Activated T-cell treated with anti-CD3 and anti-CD28 coated beads, Interleukin-2, amount 50 U/mL, for 72 hours (primary cell): ENCODE measurements at places on chromosomes 3 and 15. TPM values are rescaled to one million over a fixed set of nuclear protein-coding genes. Genes with fewer than 3 reads are reported as not detected.

DNA sequence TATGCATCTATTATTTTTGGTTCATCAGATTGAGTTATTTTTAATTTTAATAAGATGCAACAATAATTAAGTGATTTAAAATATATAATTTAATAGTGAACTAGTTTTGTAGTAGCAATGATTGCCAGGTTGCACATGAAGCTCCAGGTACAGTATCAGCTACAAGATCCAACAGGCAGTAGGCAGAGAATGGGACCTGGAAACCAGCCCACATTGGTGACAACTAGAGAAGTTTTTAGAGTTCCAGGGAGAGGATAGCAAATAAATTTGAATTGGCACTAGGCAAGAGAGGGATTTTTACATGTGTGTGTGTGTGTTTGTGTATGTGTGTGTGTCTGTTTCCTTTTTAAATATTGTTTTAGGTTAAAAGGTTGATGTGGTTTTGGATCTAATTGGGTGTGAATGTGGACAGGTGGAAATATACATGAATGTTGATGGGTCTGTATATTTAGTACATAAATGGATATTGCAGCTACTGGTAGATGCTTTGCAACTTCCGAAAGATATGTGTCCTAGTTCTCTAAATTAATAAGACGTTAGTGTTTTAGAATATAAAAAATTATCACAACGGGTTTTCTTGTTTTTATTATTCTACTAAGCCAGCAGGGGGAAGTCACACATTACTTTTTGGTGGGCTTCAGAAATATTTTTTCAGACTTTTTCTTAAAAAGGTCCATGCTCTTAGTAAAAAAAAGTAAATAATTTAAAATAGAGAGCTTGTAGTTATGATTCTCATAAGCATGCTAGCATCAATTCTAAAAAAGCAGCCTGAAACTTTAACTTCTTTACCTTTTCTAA is 110.1 kb upstream of the GBE1 start:
- no peak for DNase-seq

Gene EPHB3
- 0.12 TPM for total RNA-seq

GRCh38 chr3:73661265-73661664 is 36.5 kb upstream of the PDZRN3 start:
- no peak for DNase-seq

DNA sequence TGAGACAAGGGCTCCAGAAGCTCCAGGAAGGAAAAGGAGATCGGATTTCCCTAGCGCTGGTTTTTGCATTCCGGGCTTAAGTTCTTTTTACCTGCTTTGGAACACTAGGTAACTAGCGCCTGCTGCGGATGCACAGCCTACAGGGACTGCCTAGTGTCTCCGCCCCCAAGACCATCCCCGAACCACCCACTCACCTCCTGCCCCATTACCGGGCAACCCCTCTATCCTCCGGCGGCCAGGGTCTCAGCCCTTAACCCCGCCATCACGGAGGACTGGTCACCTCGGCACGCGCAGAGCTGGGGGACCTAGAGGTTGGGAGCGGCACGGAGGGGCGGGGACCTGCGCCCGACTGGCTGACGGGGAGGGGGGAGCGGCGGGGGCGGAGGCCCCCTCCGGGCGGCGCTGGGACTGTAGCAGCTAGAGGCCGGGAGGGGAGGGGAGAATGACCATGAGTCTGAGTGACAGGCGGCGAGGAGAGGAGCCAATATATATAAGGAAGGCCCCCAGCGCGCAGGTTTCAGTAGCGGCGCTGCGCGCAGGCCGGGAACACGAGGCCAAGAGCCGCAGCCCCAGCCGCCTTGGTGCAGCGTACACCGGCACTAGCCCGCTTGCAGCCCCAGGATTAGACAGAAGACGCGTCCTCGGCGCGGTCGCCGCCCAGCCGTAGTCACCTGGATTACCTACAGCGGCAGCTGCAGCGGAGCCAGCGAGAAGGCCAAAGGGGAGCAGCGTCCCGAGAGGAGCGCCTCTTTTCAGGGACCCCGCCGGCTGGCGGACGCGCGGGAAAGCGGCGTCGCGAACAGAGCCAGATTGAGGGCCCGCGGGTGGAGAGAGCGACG is at the start of gene DLL4:
TSS of gene DLL4 (plus strand) at position 520 of the 839 bp plus-strand sequence. CDS start 329 bp downstream, outside the sequence.
- DNase-seq: peak; percentile 39

Gene CILP
- 0.05 TPM for total RNA-seq

DNA sequence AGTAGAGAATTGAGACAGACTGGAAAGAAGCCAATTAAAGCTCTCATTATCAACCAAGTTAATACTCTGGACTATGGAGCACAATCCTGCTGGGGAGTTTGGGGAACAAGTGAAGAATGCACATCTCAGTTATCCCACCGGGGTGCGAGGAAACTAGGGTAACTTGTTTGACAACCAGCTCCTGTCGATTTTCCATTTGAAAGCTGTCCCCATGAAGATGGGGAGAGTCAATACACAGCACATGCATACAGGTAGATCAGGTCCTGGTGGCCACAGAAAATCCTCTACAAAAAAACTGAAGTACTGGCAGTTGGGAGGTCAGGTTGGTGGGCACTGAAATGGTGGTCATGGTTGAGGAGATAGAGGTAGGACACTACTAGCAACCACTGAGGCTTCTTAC is 25.7 kb upstream of the GRAMD1C start:
- DNase-seq: no peak

DNA sequence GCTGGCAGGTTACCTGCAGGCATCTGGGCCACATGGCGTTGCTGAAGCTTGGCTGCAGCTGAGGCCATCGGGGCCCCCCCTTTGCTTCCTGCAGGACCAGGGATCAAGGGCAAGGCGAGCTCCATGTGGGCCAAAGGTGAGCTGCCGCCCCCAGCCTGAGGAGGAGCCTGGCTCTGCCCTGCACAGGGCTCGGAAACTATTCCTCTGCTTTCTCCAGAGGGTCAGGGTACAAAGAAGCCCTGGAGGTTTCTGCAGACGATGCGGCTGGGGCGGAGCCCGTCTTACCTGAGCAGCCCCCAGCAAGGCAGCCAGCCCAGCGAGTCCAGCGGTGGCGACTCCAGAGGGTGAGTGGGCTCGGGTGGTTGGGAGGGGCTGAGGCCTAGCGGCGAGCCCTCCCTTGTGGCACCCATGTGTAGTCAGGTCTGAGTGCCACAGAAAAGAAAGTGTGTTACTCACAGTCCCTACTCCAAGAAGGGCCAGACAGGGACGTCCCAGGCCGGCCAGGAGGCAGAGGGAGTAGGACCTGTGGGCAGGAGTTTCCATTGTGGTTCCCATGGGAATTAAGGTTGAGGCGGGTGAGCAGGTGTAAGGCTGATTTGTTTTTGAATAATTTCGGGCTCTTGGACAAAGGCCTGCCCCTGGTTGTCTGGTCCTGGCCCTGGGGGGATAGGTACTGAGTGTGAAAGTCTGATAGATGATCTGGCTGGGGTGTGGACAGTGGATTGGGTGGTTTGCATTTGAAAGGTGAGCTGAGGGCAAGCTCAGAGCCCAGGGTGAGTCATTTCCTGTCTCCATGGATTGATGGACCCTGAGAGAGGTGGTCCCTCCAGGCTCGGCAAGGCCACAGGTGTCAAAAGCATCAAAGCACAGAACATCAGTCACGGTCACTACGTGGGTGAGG is 25.4 kb downstream of the CFAP100 start:
- DNase-seq: no peak

Gene U2SURP
- total RNA-seq: 157 TPM

DNA sequence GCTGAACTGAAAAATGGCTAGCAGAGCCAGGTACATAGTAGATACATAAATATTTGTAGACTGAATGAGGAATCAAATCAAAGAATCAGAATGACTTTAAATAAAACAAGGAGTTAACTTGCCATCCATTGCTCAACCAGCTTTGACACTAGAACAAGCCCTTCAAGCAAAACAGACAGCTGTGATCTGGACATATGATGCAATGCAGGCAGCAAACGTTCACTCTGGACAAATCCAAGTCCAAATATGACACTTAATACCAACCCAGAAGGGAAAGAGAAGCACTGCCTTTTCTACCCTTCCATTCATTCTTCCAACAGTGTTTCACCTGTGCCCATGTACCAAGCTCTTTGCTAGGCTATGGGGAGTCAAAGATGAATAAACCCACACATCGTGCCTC is 4.5 kb downstream of the THRB start:
- DNase-seq: no peak

Gene NUSAP1
- 184 TPM for total RNA-seq

DNA sequence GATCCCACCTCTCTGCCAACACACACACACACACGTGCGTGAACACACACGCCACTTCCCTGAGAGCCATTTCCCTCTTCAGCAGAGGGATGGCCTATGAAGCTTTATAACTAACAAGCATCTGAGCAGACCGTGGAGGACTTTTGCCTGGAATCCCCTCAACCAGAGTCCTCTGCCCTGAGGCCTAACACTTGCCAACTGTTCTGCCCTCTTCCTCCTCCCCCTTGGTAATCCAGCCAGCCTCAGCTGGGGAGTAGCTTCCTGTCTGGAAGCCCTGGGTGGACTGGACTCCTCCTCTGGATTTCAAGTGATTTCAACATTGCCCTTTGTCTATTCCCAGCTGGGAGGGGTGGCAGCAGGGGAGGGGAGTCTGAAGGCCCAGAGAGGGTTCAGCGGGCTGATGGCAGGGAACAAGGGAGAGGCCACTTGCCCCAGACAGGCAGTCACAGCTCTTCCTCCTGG is 68.4 kb upstream of the HACD2 start:
- no peak for DNase-seq

DNA sequence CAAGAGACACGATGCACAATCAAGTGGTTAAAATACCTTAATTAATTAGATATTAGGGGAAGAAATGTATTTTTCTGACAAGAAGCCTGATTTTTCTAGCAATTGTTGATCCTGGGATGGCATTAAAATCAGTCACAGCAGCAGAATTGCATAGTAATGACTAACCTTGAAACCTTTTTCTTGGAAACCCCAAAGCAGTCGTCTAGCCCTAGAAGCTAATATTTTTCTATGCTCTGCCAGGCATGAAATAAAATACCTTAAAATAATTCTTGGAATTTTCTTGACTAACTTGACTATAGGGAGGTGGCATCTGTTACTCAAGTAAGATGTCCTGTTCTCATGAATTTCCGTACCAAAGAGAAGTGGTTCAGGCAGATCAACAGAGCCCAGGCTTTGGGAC is 204.1 kb downstream of the THRB start:
- no peak for DNase-seq

Gene ATP8B4
- total RNA-seq: 21.3 TPM

Gene CNTN3
- total RNA-seq: not detected

Gene POC1A
- 39.0 TPM for total RNA-seq

Gene LRRC31
- total RNA-seq: not detected

DNA sequence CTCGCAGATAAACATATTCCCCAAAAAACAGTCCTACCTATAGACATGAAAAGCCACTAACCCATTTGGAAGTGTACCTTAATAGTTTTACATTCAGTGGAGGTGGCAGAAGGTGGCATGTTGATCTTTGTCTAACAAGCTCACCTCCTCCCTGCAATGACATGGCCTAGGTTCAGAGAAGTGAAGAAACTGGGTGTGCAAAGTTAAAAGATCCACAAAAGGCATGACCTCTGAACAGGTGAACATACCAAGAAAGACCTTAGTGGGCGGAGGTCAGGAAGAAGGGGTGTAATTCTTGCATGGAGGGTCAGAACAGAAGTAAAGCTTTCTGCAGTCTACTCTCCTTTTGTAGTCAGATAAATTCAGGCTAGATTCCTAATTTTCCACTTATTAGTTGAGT is 822 bp downstream of the MRPL3 start:
- no peak for DNase-seq

Gene LRTM1
- total RNA-seq: not detected

DNA sequence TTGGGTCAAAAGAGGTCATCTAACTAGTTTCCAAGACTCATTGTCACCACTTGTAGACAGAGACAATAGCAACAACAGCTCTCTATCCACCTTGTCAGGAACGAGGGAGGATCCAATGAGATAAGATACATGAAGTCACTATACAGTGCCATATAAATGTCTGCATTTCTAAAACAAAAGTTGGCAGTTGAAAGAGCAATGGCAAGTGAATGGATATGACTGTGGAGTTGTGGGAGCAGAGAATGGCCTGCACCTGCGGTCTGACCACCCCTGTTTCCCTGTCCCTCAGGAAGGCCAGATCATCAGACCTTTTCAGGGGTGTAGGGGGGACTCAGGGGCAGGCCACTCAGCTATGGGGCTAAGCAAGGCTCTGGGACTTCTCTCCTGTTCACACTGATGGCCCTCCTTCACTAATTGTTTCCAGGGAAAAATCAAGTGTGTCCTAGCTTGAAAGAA is 40.7 kb upstream of the PSMD6 start:
- DNase-seq: no peak

DNA sequence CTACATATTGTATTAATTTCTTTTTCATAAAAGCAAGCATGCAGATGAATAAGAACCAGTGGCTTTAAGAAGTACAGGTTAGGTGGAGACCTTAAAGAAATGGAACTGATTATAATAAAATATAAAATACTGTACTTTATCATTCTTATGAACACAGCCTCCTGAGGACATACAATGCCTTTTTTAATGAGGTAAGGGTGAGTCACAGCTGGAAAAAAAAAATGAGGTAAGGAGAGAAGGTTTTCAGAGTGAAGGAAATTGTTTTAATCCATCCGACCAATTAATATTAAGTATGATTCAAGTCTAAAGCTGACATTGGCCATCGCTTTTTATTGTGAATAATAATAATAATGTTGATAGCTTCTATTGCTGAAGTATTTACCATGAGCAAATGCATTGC is 170.3 kb upstream of the SOX2 start:
- DNase-seq: no peak
